ENCODE measurements at places on chromosomes 12 and 14. TPM values are rescaled to one million over a fixed set of nuclear protein-coding genes. Genes with fewer than 3 reads are reported as not detected.

The SERPINA1 gene
- total RNA-seq, result 1.7 TPM

The LEMD3 gene
- 10.7 TPM for total RNA-seq

The OTX2 gene
- total RNA-seq, result not detected

The SLC38A4 gene
- 0.22 TPM for total RNA-seq

The FOXN4 gene
- 0.03 TPM for total RNA-seq

The SLC25A21 gene
- 1.2 TPM for total RNA-seq

The PTPN21 gene
- total RNA-seq, result 9.5 TPM

The LUM gene
- total RNA-seq, result 0.33 TPM

The ERBB3 gene
- total RNA-seq, result 0.78 TPM

The REP15 gene
- total RNA-seq, result 0.36 TPM

The DBX2 gene
- not detected for total RNA-seq

The RNF31 gene
- total RNA-seq, result 30.7 TPM

The SPIC gene
- not detected for total RNA-seq

The PTPRQ gene
- 0.06 TPM for total RNA-seq

The PRPF40B gene
- total RNA-seq, result 7.0 TPM

The GPD1 gene
- 0.23 TPM for total RNA-seq

The OR10G2 gene
- total RNA-seq, result not detected

The GNB3 gene
- total RNA-seq, result 1.4 TPM

The PTPN6 gene
- 12.7 TPM for total RNA-seq

The ABHD12B gene
- total RNA-seq, result not detected

The CEBPE gene
- 0.08 TPM for total RNA-seq

The ACSM4 gene
- total RNA-seq, result not detected

The TMEM229B gene
- 0.21 TPM for total RNA-seq

The LRIG3 gene
- 4.9 TPM for total RNA-seq

The CIDEB gene
- 0.22 TPM for total RNA-seq

The ITPR2 gene
- 2.8 TPM for total RNA-seq

The KLRG1 gene
- total RNA-seq, result 2.5 TPM
